Small intestine (tissue), 16 donors: ENCODE measurements at places on chromosomes 4 and X. TPM values are rescaled to one million over a fixed set of nuclear protein-coding genes. Genes with fewer than 3 reads are reported as not detected.

SLC16A2 gene
- polyA plus RNA-seq: 0.45 TPM

IL9R gene
- 0.27 TPM for polyA plus RNA-seq

- no peak for DNase-seq
These were observed 656.6 kb downstream of the ANKRD50 start for GRCh38 chr4:124055896-124056295.

- no peak for DNase-seq
These were observed 611.0 kb downstream of the NLGN4X start for GRCh38 chrX:5617666-5618065.

- DNase-seq: no peak
These were observed 35.5 kb downstream of the PLAC1 start for GRCh38 chrX:134622813-134623185.

DNA sequence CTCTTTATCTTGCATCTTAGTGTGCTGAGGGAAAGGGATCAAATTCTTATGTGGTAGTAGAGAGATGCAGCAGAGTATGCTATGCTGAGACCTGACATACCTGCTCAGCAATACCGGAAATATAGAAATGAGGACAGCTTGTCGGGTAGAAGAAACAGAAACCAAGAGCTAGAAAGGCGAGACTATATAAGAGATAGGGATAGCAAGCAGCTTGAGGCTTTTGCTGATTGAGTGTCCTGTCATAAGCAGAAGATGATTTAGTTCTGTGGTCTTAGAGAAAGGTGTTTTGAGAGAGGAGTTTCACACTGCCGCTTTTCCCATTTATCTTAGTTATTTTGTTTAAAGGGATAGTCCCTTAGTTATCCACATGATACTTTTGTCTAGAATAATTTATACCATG lies 31.7 kb downstream of the USP9X start:
- peak; percentile 29 for DNase-seq
